ENCODE measurements at places on chromosomes 7 and 10.

DNA sequence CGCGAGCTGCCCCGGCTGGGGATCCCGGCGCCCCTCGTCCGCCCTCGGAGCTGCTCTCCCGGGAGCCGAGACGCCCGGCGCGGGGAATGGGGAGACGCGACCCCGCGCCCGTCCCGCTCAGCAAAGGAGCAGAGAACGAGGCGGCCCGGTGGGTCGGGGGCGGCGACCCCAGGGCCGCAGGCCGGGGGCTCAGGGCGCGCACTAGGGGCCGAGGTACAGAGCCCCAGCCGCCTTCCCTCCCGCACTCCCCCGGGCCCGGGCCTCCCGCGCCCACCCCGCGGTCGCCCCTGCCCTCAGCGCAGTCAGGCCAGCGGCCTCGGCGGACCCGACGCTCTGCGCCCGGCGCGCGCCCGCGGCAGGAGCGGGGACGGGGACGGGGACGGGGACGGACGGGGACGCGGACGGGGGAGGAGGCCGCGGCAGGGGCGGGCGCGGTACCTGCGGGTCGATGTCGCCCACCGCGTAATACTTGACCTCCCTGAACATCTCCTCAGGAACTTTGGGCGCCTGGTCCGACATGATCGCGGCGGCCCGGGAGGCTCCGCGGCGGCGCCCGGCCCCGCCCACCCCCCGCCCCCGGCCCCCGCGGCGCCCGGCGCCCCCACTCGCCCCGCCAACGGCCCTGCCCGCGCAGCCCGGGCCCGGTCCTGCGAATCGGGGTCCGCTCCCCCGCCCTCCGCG is 373 bp downstream of the PAXIP1 start:
- DNase-seq = peak; percentile 67

DNA sequence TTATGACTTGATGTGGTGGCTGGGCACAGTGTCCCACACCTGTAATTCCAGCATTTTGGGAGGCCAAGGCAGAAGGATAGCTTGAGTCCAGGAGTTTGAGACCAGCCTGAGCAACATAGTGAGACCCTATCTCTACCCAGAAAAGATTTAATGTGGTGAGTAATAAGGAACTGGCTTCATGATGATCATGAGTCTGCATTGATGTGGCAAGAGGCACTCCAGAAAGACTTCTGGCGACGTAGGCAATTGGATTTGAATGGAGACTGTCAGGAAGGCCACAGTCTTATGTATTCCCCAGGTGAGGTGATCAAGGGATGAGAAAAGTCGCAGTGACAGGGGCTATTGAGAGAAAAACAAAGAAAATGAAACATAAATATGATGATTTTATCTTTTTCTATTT is 138.0 kb downstream of the CACNB2 start:
- no peak for DNase-seq

GRCh38 chr10:17003651-17004286 is 125.8 kb downstream of the CUBN start:
- DNase-seq = no peak

GRCh38 chr10:11603741-11604140 is 7.7 kb downstream of the USP6NL start:
- DNase-seq = no peak

GRCh38 chr7:44958645-44959344 is 20.0 kb downstream of the MYO1G start:
- no peak for DNase-seq

DNA sequence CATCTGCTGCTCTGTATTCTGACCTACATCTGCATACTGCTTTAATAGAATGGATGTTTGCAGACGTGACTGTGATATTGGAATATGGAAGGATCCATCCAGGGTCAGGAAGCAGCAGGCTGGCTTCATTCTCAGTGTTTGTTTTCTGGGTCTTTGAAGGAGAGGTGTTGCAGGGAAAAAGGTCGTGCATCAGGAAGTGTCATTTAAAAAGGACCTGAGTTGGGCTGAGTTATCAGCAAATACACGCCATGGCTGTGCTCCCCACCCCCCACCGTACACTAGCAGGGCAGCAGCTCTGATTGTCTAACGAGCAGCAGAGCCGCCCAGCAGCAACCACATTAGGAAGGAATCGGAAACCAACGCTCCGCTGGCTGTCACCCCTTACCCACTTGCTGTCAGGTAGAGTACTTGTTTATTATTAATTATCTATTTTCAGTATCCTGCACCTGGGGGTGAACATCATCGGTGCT is 63.1 kb upstream of the STEAP1B start:
- no peak for DNase-seq

GRCh38 chr10:46787321-46787615 is 124.0 kb upstream of the PTPN20 start:
- DNase-seq = no peak

GRCh38 chr10:2964632-2965296 is 102.6 kb upstream of the PFKP start:
- DNase-seq = no peak

DNA sequence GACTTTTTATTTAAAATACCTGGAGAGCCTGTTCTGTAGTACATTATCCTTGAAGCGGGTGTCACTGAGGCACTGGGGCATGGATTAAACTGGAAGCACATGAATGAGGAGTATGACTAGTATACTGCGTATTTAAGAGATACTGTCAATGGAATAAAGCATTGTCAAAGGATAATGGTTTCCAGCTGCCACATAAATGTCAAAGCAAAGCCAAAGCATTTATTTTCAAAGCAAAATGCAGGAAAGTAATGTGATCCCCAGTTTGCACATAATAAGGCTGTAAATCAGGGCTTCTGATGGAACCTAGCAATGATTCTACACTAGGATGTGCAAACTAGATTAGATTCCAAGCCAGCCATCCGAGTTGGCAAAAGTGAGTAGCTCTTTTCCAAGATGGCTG is 240.1 kb downstream of the POU6F2 start:
- DNase-seq = no peak

GRCh38 chr7:24914465-24914859 is 65.5 kb downstream of the OSBPL3 start:
- DNase-seq = no peak

All from sigmoid colon (tissue), 7 donors.